Stimulated activated CD8-positive, alpha-beta memory T cell treated with anti-CD3 and anti-CD28 coated beads, Interleukin-2, amount 100 ng/mL, for 1 hour (primary cell): ENCODE measurements at places on chromosomes 7 and 10.

- no peak for DNase-seq
These were observed 317.8 kb downstream of the TNS3 start for GRCh38 chr7:47264021-47264651.

DNA sequence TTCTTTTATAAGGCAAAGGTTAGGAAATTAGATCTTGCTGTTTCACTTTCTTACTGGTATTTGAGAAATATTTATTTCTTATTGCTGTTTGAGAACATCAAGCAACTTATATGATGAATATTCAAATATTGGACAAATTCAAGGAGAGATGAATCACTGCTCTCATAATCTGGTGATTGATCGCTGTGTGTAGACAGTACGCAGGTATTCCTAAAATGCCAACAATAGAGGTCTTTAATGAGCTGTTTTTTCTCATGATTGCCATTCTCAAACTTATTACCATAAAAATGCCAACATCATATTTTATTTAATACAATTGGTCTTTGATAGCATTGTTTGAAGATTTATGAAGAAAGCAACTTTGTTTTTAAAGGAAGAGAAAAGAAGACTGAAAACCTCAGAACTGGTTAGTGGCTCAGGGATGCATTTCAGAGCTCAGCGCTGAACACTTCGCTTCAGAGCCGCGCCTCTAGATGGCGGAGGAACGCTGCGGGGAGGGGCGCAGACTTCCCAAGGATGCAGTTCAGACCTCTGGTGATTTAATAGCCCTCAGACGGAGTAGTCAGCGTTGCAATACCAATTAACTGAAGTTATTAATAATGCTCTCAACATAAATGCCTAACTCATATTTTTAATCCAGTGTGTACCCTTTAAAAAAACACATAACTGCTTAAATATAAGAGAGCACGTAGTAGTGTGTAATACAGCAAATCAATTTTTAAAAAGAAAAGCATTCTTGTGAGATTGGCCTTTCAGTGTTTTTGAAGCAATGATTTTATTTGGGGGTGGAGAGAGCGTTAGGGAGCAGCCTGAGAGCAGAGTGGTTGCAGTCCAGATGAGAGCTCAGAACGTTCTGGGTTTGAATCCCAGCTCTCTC lies 38.5 kb upstream of the STEAP4 start:
- no peak for DNase-seq

- DNase-seq, result no peak
These were observed 35.5 kb downstream of the CFAP46 start for GRCh38 chr10:132906836-132907235.

DNA sequence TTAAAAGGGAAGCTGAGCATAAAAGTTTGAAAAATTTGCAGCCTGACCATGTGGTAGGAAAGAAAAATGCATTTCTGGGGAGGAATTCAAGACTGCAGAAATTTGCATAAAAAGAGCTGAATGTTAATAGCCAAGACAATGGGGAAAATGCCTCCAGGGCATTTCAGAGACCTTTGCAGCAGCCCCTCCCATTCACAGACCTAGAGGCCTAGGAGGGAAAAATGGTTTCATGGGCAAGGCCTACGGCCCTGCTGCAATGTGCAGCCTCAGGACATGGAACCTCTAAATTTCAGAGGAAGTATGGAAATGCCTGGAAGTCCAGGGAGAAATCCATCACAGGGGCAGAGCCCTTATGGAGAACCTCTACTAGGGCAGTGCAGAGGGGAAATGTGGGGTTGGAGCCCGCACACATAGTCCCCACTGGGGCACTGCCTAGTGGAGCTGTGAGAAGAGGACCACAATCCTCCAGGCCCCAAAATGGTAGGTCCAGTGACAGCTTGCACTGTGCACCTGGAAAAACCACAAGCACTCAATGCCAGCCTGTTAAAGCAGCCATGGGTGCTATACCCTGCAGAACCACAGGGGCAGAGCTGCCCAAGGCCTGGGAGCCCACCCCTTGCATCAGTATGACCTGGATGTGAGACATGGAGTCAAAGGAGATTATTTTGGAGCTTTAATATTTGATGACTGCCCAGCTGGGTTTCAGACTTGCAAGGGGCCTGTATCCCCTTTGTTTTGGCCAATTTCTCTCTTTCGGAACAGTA lies 243.8 kb downstream of the DNAJB9 start:
- DNase-seq, result no peak

DNA sequence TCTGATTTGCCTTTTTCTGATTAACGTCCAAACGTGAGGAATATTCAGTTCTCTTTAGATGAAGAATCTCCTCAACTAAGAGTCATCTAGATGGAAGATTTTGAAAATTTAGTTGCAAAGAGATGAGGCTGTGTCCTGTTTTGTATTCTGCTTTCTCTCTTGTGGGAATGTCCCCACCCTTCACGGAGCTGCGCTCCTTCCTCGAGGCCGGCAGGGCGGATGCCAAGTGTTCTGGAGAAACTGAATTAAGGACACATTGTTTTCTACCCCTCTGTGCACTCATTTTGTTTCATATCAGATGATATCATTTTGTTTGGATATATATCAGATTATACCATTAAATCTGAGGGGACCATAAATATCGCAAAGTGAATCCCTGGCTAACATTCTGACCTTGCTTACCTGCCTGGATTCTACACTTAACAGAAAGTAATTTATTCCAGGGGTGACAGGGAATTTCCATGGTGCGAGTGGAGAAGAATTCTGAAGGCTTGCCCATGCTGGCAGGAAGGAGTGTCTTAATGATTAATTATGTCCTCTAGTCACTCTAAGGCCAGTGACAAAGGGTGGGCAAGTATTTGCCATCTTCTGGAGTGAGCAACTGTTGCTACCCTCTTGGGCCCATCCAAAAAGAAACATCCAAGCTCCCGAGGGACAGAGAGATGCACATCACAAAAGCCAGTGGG lies 47.9 kb upstream of the IGFBP3 start:
- no peak for DNase-seq

- DNase-seq, result no peak
These were observed 25.7 kb downstream of the STK32C start for GRCh38 chr10:132281915-132282666.

DNA sequence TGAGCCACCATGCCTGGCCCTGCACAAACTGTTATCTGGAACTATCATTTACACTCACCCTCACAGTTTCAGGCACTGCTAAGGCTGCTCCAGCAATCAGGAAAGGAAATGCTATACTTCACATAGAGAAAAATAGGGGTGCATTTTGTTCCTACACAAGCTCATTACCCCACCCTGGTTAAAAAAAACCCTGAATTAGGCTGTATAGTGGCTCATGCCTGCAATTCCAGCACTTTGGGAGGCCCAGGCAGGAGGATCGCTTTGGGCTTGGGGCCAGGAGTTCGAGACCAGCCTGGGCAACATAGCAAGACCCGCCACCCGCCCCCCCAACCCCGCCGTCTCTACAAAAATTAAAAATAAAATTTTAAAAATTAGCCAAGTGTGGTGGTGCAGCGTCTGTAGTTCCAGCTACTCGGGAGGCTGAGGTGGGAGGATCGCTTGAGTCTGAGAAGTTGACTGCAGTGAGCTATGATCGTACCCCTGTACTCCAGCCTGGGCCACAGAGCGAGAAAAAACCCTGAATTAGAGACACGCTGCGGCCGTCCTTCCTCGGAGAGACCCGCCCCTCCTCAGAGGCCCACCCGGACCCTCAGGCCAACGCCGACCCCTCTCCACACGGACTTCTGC lies 539 bp downstream of the PTCD1 start:
- DNase-seq, result no peak

GRCh38 chr10:133007360-133007858 lies 65.0 kb upstream of the CFAP46 start:
- no peak for DNase-seq

GRCh38 chr7:1054861-1055450 lies 10.6 kb downstream of the GPR146 start:
- DNase-seq, result no peak
